ENCODE measurements at places on chromosomes 3 and 15. TPM values are rescaled to one million over a fixed set of nuclear protein-coding genes. Genes with fewer than 3 reads are reported as not detected.

The OXSR1 gene
- 44.9 TPM for total RNA-seq

The PAK6 gene
- total RNA-seq, result 1.5 TPM

The GPR156 gene
- 0.48 TPM for total RNA-seq

The MYL3 gene
- 4.4 TPM for total RNA-seq

The ACP3 gene
- 2.0 TPM for total RNA-seq

The ITGA11 gene
- 1.4 TPM for total RNA-seq

All from omental fat pad (tissue), 4 donors.